Renal cortical epithelial cell (primary cell): ENCODE measurements at places on chromosomes 7 and 10. TPM values are rescaled to one million over a fixed set of nuclear protein-coding genes. Genes with fewer than 3 reads are reported as not detected.

SFRP4 gene
- total RNA-seq = 1.0 and 2.4 TPM in 2 replicates

- no peak for DNase-seq
These were observed 1227.5 kb upstream of the C7orf33 start for GRCh38 chr7:147363101-147363500.

DNA sequence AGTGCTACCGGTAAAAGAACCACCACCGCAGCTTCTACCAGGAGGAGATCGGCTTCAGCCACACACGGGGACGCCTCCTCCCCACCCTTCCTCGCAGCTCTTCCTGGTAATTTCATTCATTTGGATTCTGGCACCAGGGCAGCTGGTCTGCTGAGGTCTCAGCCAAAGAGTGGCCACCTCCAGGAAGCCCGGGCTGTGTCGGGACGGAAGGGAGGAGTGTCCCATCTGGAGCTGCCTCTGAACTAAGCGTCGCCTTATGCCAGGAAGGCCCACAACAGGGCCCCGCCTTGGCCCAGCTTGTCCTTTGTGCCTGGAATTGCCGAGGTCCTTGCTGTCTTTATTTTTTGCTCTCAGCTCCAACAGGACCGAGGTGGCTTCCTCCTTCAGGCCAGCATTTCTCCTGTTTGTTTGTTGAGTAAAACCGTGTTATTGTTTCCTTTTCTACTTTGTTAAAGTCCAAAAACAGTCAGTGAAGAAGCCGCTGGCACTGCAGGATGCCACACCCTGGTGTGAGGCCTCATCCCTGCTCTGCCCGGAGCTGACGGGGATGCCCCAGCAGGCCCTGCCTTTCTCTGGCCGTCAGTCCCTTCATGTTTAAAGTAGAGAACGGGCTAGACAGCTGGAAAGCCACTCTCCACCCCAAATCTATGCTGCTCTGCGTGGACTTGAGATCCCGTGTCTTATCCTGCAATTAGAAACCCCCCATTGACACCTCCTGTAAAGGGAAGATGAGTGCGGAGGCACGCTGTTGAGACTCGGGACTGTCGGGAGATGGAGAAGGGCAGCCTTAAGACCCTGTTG is 24.5 kb upstream of the TTYH3 start:
- DNase-seq = no peak

GRCh38 chr10:74223755-74224529 is 72.9 kb downstream of the ADK start:
- DNase-seq = peak; percentile 95

DNA sequence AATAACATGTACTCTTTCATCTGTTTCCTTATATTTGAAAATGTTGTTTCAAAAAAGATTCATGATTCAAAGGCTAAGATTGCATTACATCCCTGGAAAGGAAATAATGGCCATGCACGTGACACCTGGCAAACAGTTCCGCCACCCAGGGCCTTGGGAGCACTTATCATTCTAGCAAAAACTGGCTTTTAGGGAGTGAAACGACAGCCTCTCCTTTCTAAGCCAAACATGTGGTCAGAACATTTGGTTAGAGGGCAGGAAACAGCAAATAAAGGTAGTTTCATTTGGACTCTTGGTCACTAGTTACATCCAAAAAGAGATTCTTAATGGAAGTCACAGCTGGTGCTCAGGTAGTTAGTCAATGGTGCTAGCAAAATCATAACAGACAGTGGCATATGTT is 83.5 kb downstream of the FAS start:
- DNase-seq = no peak
